ENCODE measurements at places on chromosomes 2 and 18.

- DNase-seq, result no peak
Measured at GRCh38 chr2:132804051-132804450, 134.0 kb upstream of the LYPD1 start.

DNA sequence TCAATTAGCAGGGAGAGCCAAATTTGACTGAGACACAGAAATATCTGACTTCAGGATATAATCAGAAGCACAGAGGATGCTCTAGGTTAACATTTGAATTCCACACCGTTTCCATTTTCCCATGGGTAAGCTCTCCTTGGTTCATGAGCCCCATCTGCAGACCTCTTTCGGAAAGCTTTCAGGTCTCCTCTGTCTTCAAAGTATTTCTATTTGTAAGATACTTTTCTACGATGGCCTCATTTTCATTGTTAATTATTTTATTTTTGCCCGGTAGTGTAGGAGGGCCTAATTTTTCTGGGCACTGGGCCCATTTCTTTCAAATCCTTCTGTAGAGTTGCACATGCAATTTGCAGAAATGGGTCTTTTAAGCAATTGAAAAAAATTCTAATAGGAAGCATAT is 53.8 kb downstream of the LRPPRC start:
- no peak for DNase-seq

GRCh38 chr2:43324259-43325106 is 98.1 kb upstream of the ZFP36L2 start:
- no peak for DNase-seq

DNA sequence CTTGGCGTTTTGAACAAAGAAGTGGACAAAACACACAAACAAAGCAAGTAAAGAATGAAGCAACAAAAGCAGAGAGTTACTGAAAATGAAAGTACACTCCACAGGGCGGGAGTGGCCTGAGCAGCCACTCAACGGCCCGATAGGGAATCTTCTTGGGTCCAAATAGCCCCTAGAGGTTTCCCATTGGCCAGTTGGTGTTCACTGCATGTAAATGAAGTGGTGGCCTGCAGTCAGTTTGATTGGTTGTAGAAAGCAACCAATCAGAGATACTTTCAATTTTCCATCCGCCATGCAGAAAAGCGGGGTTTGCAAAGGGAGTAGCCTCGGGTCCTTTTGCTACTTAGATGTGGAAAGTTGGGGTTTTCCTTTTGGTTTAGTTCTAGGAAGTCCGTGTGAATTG is 31.6 kb downstream of the CYBRD1 start:
- DNase-seq, result no peak

DNA sequence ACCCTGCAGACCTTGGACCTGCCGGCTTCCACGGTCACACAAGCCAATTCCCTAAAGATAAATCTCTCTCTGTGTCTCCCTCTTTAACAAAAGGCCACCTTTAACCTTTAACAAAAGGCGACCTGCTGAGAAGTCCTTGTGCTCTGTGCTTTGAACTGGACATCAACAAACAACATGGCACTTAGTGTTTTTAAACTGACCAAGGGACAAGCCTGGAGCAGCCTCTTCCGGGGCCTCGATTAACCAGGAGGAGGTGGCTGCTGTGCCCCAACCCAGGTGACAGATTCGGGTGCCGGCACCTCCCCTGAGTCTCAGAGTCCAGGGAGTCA is 135.3 kb downstream of the RTP5 start:
- no peak for DNase-seq

- no peak for DNase-seq
Measured at GRCh38 chr2:225190987-225191386, 148.7 kb upstream of the DOCK10 start.

DNA sequence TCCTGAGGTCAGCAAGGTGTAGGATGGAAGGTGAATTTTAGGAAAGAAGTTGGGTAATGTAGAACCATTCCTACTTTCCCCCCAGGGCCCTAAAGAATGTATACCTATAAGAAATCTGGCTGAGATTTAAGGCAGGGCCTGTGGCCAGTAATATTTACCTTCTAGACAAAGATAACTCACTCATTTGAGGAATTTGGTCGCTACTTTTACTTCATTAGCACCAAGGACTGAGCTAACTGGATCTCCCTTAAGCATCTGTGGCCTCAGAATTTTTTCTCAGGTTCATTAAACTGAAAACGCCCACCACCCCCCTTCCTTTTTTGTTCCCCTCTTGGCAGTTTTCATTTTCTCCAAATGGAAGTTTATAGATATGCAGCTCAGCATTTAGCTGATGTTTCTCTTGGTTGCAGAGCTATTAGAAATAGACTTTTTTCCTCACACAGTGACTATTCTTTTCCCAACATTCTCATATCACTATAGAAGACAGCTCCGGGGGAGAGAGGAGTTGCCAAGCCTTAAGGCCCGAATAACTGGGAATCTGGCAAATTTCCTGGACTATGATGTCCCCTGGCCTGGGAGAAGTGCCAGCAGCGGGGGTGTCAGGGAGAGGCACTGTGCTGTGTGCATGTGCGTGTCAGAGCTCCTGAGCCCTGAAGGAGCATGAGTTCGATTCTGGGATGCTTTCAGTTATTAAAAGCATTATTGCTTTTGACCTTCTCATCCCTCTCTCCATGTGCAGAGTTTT is 310.9 kb downstream of the PRKCE start:
- no peak for DNase-seq
